ENCODE measurements at places on chromosomes 16 and 17.

DNA sequence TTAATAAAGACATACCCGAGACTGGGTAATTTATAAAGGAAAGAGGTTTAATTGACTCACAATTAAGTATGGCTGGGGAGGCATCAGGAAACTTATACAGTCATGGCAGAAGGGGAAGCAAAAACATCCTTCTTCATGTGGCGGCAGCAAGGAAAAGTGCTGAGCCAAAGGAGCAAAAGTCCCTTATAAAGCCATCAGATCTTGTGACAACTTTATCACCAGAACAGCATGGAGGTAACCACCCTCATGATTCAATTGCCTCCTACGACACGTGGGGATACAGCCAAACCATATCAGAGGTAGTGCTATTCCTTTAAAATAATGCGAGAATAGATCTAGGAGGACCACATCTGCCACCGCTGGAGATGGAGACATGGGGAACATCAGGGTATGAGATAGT is 9.0 kb downstream of the C16orf54 start:
- H3K27ac ChIP-seq, result no peak overlapping the region
- H3K27me3 ChIP-seq, result no peaks in the 10 kb centered on the region
- no peak overlapping the region for H3K4me3 ChIP-seq
- H3K36me3 ChIP-seq, result peaks cover 22% of the 10 kb centered on the region
- peaks cover 57% of the 10 kb centered on the region for H3K4me1 ChIP-seq

DNA sequence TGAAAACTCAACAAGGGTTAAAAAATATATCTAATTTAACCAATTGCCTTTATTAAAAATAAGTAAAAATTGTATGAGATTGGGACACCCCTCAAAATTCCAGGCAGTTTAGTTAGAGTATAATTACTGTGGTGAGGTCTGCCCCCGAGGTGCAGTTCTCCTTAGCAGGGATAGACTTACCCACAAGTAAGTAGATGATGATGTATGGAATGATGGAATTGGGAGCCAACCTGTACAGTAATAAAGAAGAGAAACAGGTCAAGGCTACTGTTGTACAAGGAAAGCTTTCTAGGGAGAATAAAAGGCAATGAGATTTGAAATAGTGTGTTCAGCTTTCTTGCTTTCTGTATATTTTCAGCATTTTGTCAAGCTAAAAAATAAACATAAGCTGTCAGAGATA is 1.8 kb downstream of the LDAF1 start:
- DNase-seq, result no peak
- H3K27ac ChIP-seq, result no peak overlapping the region
- H3K27me3 ChIP-seq, result no peaks in the 10 kb centered on the region
- no peak overlapping the region for H3K4me3 ChIP-seq
- H3K36me3 ChIP-seq, result peaks cover 11% of the 10 kb centered on the region
- peaks cover 20% of the 10 kb centered on the region for H3K4me1 ChIP-seq

GRCh38 chr17:37787055-37787757 is 42.3 kb upstream of the HNF1B start:
- no peaks in the 10 kb centered on the region for H3K4me1 ChIP-seq
- H3K36me3 ChIP-seq, result no peaks in the 10 kb centered on the region
- no peak for DNase-seq
- H3K27ac ChIP-seq, result no peak overlapping the region
- peaks cover 70% of the 10 kb centered on the region for H3K27me3 ChIP-seq
- no peak overlapping the region for H3K4me3 ChIP-seq

GRCh38 chr16:80914379-80915078 is 92.2 kb downstream of the CMC2 start:
- H3K27me3 ChIP-seq, result peaks cover 9% of the 10 kb centered on the region
- no peak for DNase-seq
- no peaks in the 10 kb centered on the region for H3K4me1 ChIP-seq
- no peak overlapping the region for H3K27ac ChIP-seq
- H3K36me3 ChIP-seq, result no peaks in the 10 kb centered on the region
- H3K4me3 ChIP-seq, result no peak overlapping the region

DNA sequence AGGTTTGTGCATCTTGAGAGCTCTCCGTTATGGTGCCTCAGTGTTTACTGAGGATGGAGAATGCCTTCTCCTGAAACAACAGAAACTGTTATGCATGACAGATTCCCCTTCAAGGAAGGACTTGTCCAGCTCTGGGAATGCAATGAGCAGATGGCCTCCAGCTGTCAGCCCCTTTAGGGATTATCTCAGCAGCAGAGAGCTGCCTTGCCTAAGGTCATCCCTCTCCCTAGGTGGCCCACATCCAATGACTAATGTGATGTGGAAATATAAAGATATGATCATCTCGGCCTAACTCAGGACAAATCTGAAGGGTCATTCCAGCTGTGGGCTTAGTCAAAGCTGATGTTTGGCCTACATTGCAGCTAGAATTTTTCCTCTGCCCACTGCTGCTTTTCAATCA is 214.3 kb upstream of the N4BP1 start:
- no peaks in the 10 kb centered on the region for H3K36me3 ChIP-seq
- DNase-seq, result no peak
- no peaks in the 10 kb centered on the region for H3K4me1 ChIP-seq
- H3K4me3 ChIP-seq, result no peak overlapping the region
- no peak overlapping the region for H3K27ac ChIP-seq
- H3K27me3 ChIP-seq, result no peaks in the 10 kb centered on the region

- peaks cover 9% of the 10 kb centered on the region for H3K27me3 ChIP-seq
- no peak overlapping the region for H3K4me3 ChIP-seq
- no peak overlapping the region for H3K27ac ChIP-seq
- no peaks in the 10 kb centered on the region for H3K36me3 ChIP-seq
- H3K4me1 ChIP-seq, result no peaks in the 10 kb centered on the region
- DNase-seq, result no peak
Observed at GRCh38 chr17:8639709-8640108, 9.2 kb upstream of the MYH10 start.

DNA sequence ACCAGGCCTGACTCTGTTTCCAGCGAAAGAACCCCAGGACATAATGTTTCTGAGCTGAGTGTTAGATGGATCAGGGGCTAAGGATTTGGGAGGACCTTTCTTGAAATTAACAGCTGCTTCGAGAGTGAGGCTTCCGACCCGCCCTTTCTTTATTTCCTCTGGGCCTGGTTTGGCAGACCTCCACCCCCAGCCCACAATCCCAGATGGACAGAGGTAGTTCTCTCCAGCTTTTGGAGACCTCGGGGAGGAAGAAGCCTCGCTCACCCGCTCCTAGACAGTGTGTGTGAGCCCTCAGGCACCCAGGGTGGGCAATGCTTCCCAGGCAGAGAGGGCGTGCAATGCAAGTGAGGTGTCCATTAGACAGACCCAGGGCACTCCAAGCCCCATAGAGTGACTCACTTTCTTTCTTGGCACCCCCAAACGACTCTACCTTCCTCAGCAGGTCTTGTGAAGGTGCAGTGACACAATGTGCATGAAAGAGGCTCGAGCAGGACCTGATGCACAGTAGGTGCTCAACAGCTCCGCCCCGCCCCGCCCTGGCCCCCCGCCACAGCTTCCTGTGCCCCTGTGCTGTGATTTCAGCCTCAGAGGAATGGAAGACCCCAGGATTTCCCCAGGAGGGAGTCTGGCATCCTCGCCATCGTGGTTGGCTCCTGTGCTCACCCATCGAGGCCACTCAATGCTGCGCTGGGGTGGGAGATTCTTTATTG is 50.7 kb upstream of the TOB1 start:
- H3K36me3 ChIP-seq, result no peaks in the 10 kb centered on the region
- no peaks in the 10 kb centered on the region for H3K27me3 ChIP-seq
- DNase-seq, result no peak
- H3K27ac ChIP-seq, result no peak overlapping the region
- no peak overlapping the region for H3K4me3 ChIP-seq

GRCh38 chr17:68734931-68735330 is 133.8 kb upstream of the FAM20A start:
- H3K27me3 ChIP-seq, result peaks cover 21% of the 10 kb centered on the region
- H3K4me1 ChIP-seq, result no peaks in the 10 kb centered on the region
- no peak overlapping the region for H3K4me3 ChIP-seq
- H3K36me3 ChIP-seq, result no peaks in the 10 kb centered on the region
- no peak overlapping the region for H3K27ac ChIP-seq
- no peak for DNase-seq

DNA sequence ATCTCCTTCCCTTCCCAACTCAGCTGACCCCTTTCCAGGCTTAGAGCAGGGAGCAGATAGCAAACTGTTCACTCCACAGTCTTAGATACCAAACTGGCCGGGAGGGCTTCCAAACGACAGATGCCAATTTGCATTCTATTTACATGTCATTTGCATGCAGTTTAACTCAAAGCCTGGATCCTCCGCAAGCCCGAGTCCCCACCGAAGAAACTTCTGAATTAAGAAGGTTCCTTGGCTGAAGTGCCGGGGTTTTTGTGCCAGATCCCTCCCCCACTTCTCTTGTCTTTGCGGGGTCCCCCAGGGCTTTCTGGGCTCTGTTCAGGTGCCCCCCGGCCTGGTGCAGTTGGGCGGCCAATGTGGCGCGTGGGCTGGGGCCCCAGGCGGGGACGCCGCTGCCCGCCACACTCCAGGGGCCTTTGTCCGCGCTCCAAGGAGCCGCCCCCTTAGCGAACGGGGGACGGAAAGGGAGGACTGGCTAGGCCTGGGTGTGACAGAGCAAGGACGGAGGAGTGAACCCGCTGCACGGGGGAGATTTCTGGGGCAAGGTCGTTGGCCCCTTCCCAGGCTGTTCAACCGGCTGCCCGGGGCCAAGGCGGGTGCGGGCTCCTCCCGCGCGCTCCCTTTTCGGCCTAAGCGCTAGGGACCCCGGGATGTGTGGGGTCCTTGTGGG is 1.2 kb downstream of the GPRC5B start:
- H3K27ac ChIP-seq, result no peak overlapping the region
- peaks cover 42% of the 10 kb centered on the region for H3K27me3 ChIP-seq
- DNase-seq, result no peak

- peaks cover 59% of the 10 kb centered on the region for H3K27me3 ChIP-seq
- no peak for DNase-seq
- no peak overlapping the region for H3K4me3 ChIP-seq
- H3K4me1 ChIP-seq, result peaks cover 13% of the 10 kb centered on the region
Observed at GRCh38 chr17:55731586-55732250, 9.1 kb upstream of the TMEM100 start.

DNA sequence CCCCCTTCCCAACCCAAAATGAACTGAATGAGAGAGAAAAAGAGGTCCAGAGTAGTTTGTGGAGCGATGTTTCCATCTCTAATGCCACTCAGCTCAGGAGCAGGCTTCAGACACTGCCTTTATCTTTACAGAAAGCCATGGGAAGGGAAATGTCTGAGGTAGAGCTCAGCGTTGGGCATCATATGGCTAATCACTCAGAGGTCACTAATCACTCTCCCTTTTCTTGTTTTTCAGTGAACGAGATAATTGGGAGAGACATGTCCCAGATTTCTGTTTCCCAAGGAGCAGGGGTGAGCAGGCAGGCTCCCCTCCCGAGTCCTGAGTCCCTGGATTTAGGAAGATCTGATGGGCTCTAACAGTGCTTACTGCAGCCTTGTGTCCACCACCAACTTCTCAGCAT is 9.8 kb downstream of the ESRP2 start:
- H3K4me1 ChIP-seq, result peaks cover 33% of the 10 kb centered on the region
- H3K27ac ChIP-seq, result peak overlapping the region; percentile 81
- no peak for DNase-seq
- H3K27me3 ChIP-seq, result no peaks in the 10 kb centered on the region

DNA sequence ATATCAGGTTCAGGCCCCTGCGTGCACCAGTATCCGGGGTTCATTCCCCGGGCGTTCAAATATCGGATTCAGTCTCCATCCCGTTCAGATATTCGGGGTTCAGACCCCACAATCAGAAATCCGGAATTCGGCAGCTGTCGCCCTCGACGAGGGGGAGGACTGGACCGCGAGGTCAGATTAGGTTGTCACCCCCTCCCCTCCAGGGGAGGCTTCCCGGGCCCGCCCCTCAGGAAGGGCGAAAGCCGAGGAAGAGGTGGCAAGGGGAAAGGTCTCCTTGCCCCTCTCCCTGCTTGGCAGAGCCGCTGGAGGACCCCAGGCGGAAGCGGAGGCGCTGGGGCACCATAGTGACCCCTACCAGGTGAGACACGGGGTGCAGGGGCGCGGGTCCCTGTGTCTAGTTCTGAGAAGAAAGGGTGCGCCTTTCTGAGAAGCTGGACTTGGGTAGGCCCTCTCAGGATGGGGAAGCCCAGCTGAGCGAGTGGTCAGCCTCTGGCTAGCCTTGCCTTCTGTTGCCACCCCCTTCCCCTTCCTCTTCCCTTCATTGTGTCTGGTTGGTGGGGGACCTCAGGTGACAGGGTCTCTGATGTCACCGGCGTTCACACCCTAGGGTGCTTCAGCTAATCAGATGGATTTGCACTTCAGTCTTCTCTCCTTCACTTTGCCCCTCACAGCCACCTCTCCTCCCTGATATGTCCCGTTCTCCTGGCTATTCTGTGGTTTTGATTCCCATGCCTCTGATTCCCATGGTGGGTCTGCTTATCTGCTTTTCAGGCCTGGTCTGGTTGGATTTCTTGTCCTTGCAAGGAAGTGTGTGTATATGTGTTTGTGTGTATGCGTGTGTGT is 844 bp downstream of the TAOK2 start:
- peak overlapping the region; percentile 95 for H3K27ac ChIP-seq
- peaks cover 32% of the 10 kb centered on the region for H3K36me3 ChIP-seq
- H3K27me3 ChIP-seq, result no peaks in the 10 kb centered on the region
- H3K4me3 ChIP-seq, result peak overlapping the region; percentile 81
- H3K4me1 ChIP-seq, result peaks cover 30% of the 10 kb centered on the region

DNA sequence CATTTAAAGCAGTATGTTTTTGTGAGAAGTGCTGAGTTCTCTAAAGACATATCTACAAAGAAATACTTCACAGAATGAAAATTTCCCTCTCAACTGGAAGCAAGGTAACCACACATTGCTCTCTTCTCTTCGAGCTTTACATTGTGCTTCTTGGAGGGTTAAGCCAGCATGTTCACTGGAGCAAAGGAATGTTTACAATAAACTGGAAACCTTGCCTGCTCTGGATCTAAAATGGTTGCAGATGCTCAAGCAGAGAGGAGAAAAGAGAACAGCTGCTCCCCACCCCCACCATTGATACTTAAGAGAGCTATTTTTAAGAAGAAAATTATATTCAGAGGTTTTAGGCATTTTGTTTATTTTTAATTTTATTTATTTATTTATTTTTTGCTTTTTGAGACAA is 213.1 kb downstream of the CEP112 start:
- no peaks in the 10 kb centered on the region for H3K27me3 ChIP-seq
- no peak for DNase-seq
- no peaks in the 10 kb centered on the region for H3K36me3 ChIP-seq
- H3K4me1 ChIP-seq, result no peaks in the 10 kb centered on the region

DNA sequence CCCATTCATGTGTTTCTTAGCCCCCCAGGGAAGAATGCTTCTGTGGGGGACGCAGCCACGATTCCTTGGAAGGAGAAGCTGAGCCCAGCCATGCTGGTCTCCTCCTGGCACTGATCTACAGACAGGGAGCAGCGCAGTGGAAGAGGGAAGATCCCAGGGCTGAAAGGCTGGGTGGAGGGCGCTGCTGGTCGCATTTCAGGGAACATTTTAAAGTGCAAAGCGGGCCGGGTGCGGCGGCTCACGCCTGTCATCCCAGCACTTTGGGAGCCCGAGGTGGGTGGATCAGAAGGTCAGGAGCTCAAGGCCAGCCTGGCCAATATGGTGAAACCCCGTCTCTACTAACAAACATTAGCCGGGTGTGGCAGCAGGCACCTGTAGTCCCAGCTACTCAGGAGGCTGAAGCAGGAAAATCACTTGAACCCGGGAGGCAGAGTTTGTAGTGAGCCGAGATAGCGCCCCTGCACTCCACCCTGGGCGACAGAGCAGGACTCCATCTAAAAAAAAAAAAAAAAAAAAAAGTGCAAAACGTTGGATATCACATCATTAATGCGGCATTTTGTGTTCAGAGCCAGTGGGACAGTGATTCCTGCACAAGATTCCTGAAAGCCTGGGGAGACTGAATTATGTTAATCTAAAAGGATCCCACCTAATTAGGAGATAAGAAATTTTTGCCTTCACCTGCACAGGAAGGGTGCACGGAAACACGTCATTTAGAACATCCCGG is 558 bp upstream of the CHMP6 start:
- DNase-seq, result peak; percentile 40
- H3K4me1 ChIP-seq, result peaks cover 32% of the 10 kb centered on the region
- peak overlapping the region; percentile 76 for H3K27ac ChIP-seq
- H3K36me3 ChIP-seq, result peaks cover 5% of the 10 kb centered on the region

Measured in activated CD8-positive, alpha-beta memory T cell treated with anti-CD3 and anti-CD28 coated beads, Interleukin-2, amount 10 ng/mL, durations not matched to agents 7 days and 5 days (primary cell).